Stimulated activated CD4-positive, alpha-beta T cell treated with anti-CD3 and anti-CD28 coated beads, Interleukin-4, amount 100 ng/mL, for 48 hours (primary cell): ENCODE measurements at places on chromosomes 11 and 22.

GRCh38 chr11:19929147-19929546 is 216.5 kb downstream of the NAV2 start:
- no peak for DNase-seq

DNA sequence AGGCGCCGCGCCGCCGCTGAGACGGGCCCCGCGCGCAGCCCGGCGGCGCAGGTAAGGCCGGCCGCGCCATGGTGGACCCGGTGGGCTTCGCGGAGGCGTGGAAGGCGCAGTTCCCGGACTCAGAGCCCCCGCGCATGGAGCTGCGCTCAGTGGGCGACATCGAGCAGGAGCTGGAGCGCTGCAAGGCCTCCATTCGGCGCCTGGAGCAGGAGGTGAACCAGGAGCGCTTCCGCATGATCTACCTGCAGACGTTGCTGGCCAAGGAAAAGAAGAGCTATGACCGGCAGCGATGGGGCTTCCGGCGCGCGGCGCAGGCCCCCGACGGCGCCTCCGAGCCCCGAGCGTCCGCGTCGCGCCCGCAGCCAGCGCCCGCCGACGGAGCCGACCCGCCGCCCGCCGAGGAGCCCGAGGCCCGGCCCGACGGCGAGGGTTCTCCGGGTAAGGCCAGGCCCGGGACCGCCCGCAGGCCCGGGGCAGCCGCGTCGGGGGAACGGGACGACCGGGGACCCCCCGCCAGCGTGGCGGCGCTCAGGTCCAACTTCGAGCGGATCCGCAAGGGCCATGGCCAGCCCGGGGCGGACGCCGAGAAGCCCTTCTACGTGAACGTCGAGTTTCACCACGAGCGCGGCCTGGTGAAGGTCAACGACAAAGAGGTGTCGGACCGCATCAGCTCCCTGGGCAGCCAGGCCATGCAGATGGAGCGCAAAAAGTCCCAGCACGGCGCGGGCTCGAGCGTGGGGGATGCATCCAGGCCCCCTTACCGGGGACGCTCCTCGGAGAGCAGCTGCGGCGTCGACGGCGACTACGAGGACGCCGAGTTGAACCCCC is 798 bp downstream of the BCR start:
- no peak for DNase-seq

GRCh38 chr11:47992959-47993820 is 12.8 kb downstream of the PTPRJ start:
- DNase-seq = no peak

DNA sequence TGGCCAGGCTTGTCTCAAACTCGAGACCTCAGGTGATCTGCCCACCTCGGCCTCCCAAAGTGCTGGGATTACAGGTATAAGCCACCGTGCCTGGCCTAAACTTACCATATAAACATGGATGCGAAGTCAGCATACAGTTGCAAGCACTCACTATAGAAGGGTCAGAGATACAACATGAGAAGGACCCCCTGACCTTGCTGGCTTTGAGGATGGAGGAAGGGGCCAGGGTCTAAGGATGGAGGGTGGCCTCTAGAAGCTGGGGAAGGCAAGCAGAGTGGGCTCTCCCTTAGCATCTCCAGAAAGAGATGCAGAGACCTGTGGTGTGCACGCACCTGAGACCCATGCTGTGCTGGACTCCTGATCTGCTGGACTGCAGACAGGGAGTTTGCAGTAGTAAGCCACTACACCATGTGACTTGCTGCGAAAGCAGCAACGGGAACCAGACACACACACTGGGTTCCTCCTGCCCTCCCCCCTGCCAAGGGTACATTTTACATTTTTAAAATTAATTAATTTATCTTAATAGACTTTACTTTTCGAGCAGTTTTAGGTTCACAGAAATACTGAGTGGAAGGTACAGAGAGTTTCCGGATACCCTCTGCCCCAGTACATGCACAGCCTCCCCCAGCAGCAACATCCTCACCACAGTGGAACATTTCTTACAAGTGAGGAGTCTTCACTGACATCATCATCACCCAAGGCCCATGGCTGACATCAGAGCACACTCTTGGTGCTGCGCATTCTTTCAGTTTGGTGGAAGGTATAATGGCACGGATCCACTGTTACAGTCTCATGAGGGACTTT is 170.1 kb upstream of the B3GAT1 start:
- no peak for DNase-seq

- no peak for DNase-seq
Measured at GRCh38 chr11:12303421-12304149, 73.8 kb upstream of the PARVA start.
